ENCODE measurements at places on chromosomes 4 and X.
A peak's percentile ranks its signal among the peaks of the same experiment; 100 is the strongest.

DNA sequence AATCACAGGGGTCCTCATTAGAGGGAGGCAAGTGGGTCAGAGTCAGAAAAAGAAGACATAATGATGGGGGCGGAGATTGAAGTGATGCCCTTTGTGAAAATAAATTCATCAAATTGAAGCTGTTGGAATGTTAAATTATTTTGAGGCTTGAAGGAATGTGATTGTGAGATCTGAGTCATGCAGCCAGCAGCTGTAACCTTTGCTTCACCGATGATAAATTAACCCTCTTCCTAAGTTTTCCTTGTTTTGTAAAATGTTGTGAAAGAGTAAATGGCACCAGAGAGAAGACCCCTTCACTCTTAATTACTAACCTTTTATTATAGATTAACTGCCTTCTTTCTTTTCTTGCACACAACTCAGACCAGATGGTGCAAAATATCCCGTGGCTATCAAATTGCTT lies 47.7 kb upstream of the FAM9A start:
- no peak overlapping the region for H3K4me3 ChIP-seq
- H3K4me1 ChIP-seq = no peaks in the 10 kb centered on the region
- H3K36me3 ChIP-seq = no peaks in the 10 kb centered on the region
- DNase-seq = no peak

DNA sequence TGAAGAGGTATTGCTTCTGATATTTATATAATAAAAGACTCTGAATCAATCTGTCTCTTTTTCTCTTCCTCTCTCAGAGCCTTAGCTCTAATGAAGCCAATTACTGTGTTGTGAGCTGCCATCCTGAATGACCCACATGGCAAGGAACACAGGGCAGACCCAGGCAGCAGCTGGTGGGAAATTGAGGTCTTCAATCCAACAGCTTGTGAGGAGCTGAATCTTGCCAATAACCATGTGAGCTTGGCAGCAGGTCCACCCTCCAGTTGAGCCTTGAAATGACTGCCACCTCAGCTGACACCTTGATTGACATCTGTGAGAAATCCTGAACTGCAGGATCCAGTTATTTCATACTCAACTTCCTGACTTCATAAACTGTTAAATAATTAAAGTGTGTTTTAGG lies 149.4 kb downstream of the NDST4 start:
- H3K27ac ChIP-seq = no peak overlapping the region
- no peaks in the 10 kb centered on the region for H3K4me1 ChIP-seq
- H3K36me3 ChIP-seq = no peaks in the 10 kb centered on the region

- H3K36me3 ChIP-seq = no peaks in the 10 kb centered on the region
- no peak overlapping the region for H3K27ac ChIP-seq
- no peak overlapping the region for H3K4me3 ChIP-seq
- peaks cover 3% of the 10 kb centered on the region for H3K27me3 ChIP-seq
- no peak for DNase-seq
- H3K4me1 ChIP-seq = no peaks in the 10 kb centered on the region
These were observed 414.3 kb upstream of the RPS6KA3 start for GRCh38 chrX:20680998-20681397.

GRCh38 chr4:73596001-73596400 lies 24.2 kb downstream of the RASSF6 start:
- no peaks in the 10 kb centered on the region for H3K27me3 ChIP-seq
- no peaks in the 10 kb centered on the region for H3K36me3 ChIP-seq
- H3K27ac ChIP-seq = no peak overlapping the region
- no peak overlapping the region for H3K4me3 ChIP-seq
- H3K4me1 ChIP-seq = no peaks in the 10 kb centered on the region

GRCh38 chr4:1201851-1202525 lies 29.6 kb upstream of the SPON2 start:
- peaks cover 15% of the 10 kb centered on the region for H3K36me3 ChIP-seq
- peaks cover 1% of the 10 kb centered on the region for H3K27me3 ChIP-seq
- H3K4me1 ChIP-seq = peaks cover 54% of the 10 kb centered on the region
- peak overlapping the region; percentile 100 for H3K27ac ChIP-seq
